Mesenchymal stem cell (in vitro differentiated cells and primary cell): ENCODE measurements at places on chromosomes 6 and 20.

GRCh38 chr6:72677740-72678139 lies 55.9 kb downstream of the KCNQ5 start:
- DNase-seq = no peak

- DNase-seq = peak; percentile 56
Observed at GRCh38 chr6:82251942-82252341, 4.4 kb upstream of the IBTK start.

DNA sequence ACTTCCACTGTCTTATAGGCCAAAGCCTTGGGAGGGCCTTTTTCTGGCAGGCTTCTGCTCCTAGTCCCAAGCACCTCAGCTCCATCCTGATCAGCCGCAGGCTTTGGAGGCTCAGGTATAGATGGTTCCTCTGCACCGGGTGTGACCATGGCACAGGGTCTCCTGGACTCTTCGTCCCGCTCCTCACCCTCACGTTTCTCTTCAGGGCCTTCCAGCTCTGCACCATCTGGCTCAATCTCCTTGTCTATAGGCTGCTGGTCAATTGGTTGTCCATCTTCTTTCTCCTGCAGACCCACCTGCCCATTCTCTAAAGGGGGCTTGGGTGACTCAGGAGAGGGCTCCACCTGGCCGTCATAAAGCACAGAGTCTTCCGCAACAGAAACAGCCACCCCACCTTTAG lies 37.0 kb downstream of the BFSP1 start:
- DNase-seq = no peak

GRCh38 chr20:11274141-11274594 lies 600.4 kb upstream of the JAG1 start:
- DNase-seq = peak; percentile 74

GRCh38 chr6:132490024-132490423 lies 22.9 kb downstream of the STX7 start:
- DNase-seq = peak; percentile 52

GRCh38 chr20:5148581-5148980 lies 21.8 kb downstream of the CDS2 start:
- DNase-seq = no peak

- DNase-seq = no peak
Observed at GRCh38 chr6:67689329-67689728, 945.8 kb upstream of the ADGRB3 start.

GRCh38 chr6:99016355-99016754 lies 68.6 kb upstream of the FBXL4 start:
- DNase-seq = peak; percentile 66

- DNase-seq = peak; percentile 62
Observed at GRCh38 chr20:53652090-53652858, 58.6 kb upstream of the ZNF217 start.

DNA sequence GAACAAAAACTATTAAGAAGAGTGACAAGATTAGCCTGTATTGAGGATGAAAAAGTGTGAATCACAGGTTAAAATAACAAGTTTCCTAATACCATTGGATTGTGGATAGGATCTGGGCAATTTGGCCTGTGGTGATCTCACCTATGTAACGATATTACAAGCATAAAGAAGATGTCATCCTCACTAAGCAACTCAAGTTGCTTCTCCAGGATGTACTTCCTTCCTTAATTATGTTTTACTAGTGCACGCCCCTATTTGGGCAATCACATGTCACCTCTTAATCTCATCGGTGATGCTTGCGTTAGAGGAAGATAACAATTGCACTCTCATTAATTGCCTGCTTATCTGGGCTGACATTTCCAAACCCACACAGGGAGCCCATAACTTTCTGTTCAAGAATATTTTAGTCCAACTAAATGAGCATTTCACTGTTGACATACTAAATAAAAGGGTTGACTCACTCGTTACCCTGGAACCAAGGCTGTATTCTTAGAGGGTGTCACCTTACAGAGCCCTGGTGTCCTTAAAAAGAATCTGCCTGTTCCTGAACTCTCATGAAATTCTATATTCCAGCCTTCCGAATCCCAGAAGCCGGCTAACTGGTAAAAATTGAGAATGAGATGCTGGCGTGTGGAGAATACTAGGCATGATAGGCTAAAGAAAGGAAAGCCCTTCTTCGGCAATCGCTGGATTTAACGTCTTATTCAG lies 88.2 kb upstream of the ATXN1 start:
- peak; percentile 44 for DNase-seq

DNA sequence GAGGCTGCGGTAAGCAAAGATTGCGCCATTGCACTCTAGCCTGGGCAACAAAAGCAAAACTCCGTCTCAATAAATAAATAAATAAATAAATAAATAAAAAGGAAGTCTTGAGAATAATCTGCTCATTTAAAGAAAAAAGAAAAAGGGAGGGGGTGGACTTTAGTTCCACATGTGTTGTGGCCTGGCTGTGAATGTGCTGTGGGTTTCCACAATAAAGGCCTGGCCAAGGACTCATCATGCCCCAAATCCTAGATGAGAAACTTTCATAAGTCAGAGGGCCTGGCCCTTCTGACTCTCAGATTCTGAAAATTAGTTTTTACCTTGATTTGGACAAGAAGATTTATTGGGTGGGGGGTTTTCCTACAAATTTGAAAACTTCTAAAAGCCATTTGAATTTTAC lies 48.4 kb downstream of the RIOK1 start:
- DNase-seq = no peak

GRCh38 chr6:12890171-12890790 lies 173.7 kb downstream of the PHACTR1 start:
- no peak for DNase-seq

DNA sequence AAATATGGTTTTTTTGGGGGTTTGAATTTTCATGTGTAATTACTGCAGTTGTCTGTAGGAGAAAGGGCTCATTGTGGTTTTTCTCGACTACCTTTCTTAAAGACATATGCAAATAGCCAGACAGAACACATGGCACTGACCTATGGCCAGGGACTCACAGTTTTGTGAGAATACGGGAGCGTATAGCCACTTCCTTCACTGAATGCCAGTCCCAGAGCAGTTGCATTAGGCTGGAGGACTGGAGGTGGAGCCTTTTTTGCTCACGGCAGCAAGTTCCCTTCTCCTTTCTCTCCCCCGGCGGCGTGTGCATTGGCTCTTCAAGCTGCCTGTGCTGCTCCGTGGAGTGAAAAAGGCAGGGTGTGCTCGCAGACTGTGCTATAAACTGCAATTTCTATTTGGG lies 114.9 kb downstream of the AKAP7 start:
- peak; percentile 46 for DNase-seq

DNA sequence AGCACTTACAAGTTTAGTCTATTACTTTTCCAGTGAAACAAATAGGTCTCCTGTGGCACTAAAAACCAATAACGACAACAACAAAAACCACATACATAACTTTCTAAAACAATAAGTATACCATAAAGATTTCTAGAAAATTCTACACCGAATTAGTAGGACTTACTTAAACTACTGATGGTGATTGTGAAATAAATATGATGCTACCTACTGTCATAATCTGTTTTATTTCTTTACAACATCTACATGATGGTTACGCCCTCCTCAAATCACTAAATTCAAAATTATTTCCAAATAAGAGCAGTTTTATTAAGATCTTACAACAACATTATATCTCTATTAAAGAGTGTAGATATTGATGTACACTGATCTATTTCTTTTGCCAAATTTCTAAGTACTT lies 147.0 kb downstream of the DST start:
- DNase-seq = no peak

- DNase-seq = no peak
Observed at GRCh38 chr6:37106982-37107491, 62.9 kb upstream of the PIM1 start.

DNA sequence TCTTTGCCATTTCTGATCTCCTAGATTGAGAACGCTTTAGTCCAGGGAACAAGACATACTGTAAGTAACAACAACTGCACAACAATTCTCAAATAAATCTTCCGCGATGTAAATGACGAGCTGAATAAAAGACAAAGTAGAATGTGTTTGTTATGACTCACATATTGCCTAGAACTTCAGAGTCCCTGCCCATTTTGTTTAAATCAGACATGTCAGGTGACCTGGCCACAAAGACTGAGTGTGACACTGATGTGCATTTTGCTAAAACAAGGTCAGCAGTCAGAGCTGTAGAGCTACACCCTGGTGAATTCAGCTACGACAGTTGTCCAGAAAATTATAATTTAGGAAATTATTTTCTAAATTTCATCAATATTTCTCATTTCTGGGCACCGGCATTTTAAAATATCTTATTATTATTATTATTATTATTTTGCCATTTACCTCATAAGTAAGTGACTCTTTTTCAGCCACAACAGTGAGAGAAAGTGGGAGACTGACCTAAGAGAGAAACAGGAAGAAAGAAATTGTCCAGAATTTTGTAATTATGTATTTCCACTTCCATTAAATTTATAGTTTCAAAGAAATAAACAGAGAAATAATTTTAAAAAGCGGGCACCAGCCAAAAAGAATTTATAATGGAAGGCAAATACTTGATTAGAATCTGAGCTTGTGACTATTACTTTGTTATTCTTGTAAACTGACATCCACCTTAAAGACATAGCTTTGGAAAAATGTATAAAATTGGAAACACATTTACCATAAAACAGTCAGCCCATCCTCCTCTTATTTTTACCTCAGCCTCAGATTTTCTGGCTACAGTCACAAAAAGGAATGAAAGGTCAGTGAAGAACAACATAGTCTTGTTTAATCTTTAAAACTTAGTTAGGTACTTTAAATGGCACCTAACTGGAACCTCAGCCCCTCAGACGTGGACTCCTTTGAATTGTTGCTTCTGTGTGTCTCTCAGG lies 157.0 kb upstream of the CITED2 start:
- DNase-seq = peak; percentile 60

DNA sequence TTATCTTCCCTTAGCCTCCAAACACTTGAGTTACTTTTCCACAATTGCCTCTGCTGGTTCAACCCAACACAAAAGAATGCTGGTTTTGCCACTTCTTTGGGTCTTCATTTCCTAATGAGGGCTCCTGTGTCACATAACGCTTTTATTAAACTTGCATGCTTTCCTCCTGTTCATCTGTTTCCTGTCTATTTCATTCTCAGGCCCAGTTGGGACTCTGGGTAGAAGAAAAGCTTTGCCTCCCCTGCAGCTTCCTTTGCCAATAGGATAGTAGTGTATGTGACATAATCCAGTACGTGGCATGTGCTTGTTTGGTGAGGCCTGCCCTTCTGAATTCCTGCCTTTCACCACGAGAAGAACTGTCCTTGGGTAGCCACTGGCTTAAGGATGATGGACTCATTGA lies 529.3 kb upstream of the AGPAT4 start:
- no peak for DNase-seq

GRCh38 chr6:72702421-72702820 lies 80.6 kb downstream of the KCNQ5 start:
- DNase-seq = no peak

DNA sequence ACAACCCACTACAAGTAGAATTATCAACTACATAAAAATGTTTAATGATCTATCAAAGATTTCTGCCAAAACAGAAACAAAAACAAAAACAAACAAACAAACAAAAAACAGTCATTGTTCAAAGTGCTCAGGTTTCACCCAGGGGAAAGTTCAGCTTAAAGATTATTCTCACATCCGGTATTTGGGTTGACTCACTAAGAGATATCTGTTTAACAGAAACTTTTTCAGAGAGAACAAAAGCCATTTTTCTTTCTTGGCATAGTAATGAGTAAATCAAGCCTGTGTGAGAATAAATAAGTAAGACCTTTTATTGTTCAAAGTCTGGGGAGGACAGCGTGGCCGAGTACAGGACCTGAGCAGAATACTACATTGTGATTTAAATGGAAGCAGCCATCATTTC lies 143.6 kb downstream of the RCAN2 start:
- DNase-seq = no peak

DNA sequence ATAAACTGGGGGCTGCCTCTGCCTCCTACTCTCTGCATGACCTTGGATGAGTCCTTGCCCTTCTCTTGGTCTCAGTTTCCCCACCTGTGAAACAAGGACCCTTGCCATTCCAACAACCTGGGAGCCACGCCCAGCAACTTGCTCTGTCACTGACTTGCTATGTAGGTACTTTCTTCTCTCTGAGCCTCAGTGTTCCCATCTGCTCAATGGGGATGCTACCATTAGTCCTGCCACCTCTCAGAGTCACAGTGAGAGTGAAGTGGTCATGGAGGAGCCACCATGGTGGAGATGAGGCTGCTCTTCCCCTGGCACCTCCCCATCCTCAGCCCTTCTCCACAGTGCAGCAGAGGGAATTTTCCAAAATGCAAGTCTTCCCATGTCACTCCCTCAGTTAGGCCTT lies 70.6 kb downstream of the CDH22 start:
- no peak for DNase-seq

GRCh38 chr20:63064745-63065711 lies 58.3 kb upstream of the BHLHE23 start:
- DNase-seq = no peak

DNA sequence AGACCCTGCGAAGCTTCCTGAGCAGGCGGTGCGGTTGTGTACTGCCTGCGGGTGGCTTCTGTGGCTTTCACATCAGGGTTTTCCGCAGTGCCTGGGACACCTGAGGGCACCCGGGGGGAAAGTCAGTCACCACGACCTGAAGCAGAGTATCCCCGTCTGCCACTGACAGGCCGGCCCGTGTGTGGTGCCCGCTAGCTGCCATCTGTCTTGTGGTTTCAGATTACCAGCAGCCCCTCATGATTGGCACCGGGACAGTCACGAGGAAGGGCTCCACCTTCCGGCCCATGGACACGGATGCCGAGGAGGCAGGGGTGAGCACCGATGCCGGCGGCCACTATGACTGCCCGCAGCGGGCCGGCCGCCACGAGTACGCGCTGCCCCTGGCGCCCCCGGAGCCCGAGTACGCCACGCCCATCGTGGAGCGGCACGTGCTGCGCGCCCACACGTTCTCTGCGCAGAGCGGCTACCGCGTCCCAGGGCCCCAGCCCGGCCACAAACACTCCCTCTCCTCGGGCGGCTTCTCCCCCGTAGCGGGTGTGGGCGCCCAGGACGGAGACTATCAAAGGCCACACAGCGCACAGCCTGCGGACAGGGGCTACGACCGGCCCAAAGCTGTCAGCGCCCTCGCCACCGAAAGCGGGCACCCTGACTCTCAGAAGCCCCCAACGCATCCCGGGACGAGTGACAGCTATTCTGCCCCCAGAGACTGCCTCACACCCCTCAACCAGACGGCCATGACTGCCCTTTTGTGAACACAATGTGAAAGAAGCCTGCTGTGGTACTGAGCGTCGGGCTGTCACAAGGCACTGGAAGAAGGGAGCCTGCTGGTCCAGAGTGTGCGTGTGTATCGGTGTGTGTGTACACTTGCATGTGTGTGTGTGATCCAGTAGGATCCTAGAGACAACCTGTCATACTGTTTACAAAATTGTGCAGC lies 54.4 kb downstream of the GOPC start:
- peak; percentile 69 for DNase-seq

GRCh38 chr20:23138682-23139081 lies 52.6 kb upstream of the CD93 start:
- DNase-seq = no peak

GRCh38 chr20:14879020-14879697 lies 541.7 kb upstream of the FLRT3 start:
- peak; percentile 55 for DNase-seq
